ENCODE measurements at places on chromosomes 2 and 18.

- no peaks in the 10 kb centered on the region for H3K4me1 ChIP-seq
- H3K4me3 ChIP-seq, result no peak overlapping the region
- H3K36me3 ChIP-seq, result no peaks in the 10 kb centered on the region
- DNase-seq, result peak; percentile 9
- H3K27me3 ChIP-seq, result peaks cover 49% of the 10 kb centered on the region
- H3K27ac ChIP-seq, result no peak overlapping the region
Measured at GRCh38 chr2:98175811-98176210, 88.8 kb downstream of the VWA3B start.

DNA sequence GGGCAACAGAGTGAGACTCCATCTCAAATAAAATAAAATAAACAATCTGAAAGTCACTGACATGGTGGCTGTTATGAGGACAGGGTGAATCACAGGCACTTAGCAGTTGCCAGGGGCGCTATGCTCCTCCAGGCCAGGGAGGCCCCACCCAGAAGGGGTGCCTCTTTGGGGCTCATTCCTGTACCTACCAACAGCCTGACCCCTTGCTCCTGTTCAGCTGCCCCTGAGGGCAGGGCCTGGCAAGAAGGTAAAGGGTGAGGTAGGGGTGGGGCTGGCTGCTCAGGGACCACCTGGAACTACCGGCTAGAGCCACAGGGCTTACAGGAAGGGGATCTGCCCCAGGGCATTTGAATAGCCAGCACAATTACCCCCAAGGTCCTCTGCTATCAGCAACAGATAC, 60.3 kb downstream of the INPP5D start:
- H3K4me3 ChIP-seq, result no peak overlapping the region
- no peak for DNase-seq
- H3K27ac ChIP-seq, result no peak overlapping the region
- H3K4me1 ChIP-seq, result peaks cover 41% of the 10 kb centered on the region
- peaks cover 20% of the 10 kb centered on the region for H3K36me3 ChIP-seq
- no peaks in the 10 kb centered on the region for H3K27me3 ChIP-seq

DNA sequence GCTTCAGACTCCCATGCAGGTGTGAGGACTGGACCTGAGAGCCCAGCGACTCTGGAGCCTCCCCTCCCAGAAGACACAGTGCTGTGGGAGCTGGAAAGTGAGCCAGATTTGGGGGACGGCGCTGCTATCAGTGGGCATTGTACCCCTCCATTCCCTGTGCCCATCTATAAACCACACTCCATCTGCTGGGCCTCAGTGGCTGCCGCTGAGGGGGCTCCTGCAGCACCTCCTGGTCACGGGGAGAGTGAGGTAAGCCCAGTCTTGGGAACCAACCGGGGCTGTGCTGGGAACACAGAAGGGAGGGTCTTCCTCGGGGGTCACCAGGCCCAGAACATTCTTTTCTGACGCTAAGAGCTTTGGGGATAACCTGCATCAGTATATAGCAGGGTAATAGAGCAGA, 9.5 kb downstream of the PSD4 start:
- peaks cover 60% of the 10 kb centered on the region for H3K36me3 ChIP-seq
- peaks cover 83% of the 10 kb centered on the region for H3K4me1 ChIP-seq
- no peak overlapping the region for H3K4me3 ChIP-seq
- H3K27me3 ChIP-seq, result no peaks in the 10 kb centered on the region
- no peak for DNase-seq

DNA sequence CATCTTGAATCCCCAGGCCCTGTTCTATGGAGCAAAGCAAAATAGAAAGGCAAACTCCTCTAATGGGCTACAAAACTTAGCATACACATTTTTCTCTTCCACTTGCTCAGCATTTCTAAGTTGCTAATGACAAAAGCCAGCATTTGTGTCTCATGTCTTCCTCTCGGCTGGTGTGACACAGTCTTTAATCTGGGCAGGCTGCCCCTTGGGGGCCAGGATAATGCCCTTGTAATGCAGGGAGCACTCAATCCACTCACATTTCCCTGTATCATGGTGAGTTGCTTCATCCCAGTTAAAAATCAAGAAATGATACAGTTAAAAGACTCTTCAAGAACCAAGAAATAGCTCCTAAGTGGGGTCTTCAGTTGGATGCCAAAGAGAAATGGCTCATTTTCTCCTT, 109.1 kb upstream of the FBXO11 start:
- no peak for DNase-seq
- H3K36me3 ChIP-seq, result no peaks in the 10 kb centered on the region
- H3K27ac ChIP-seq, result no peak overlapping the region
- no peak overlapping the region for H3K4me3 ChIP-seq
- peaks cover 3% of the 10 kb centered on the region for H3K27me3 ChIP-seq

- H3K4me3 ChIP-seq, result no peak overlapping the region
- no peaks in the 10 kb centered on the region for H3K27me3 ChIP-seq
- H3K36me3 ChIP-seq, result no peaks in the 10 kb centered on the region
- H3K4me1 ChIP-seq, result no peaks in the 10 kb centered on the region
- DNase-seq, result no peak
- H3K27ac ChIP-seq, result no peak overlapping the region
Measured at GRCh38 chr2:224596289-224596688, 11.1 kb upstream of the CUL3 start.

DNA sequence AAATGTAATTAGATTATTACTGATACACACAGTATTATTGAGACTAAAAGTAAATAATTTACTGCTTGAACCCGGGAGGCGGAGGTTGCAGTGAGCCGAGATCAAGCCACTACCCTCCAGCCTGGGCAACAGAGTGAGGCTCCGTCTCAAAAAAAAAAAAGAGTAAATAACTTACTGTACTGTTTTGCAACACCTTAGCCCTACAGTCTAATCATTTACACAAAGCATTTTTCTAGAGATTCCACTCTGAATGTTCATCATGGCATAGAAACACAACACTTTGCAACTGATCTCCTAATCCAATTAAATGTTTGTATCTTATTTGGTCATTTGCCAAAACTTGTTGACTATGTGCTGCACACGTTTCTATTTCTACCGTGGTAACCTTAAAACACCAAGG, 23.4 kb upstream of the RMP24 start:
- H3K36me3 ChIP-seq, result no peaks in the 10 kb centered on the region
- no peak for DNase-seq
- H3K27ac ChIP-seq, result no peak overlapping the region
- H3K4me1 ChIP-seq, result peaks cover 7% of the 10 kb centered on the region
- H3K27me3 ChIP-seq, result peaks cover 19% of the 10 kb centered on the region
- H3K4me3 ChIP-seq, result no peak overlapping the region

GRCh38 chr2:24521975-24522639, 31.1 kb downstream of the NCOA1 start:
- H3K27me3 ChIP-seq, result no peaks in the 10 kb centered on the region
- H3K4me1 ChIP-seq, result peaks cover 55% of the 10 kb centered on the region
- no peak for DNase-seq
- H3K4me3 ChIP-seq, result peak overlapping the region; percentile 3

GRCh38 chr18:51563396-51563795, 365.9 kb upstream of the MEX3C start:
- DNase-seq, result no peak
- H3K4me1 ChIP-seq, result no peaks in the 10 kb centered on the region
- H3K27me3 ChIP-seq, result peaks cover 5% of the 10 kb centered on the region
- no peak overlapping the region for H3K27ac ChIP-seq

- no peak for DNase-seq
- H3K4me3 ChIP-seq, result no peak overlapping the region
Measured at GRCh38 chr18:74604774-74605173, 7.1 kb downstream of the ZNF407 start.

DNA sequence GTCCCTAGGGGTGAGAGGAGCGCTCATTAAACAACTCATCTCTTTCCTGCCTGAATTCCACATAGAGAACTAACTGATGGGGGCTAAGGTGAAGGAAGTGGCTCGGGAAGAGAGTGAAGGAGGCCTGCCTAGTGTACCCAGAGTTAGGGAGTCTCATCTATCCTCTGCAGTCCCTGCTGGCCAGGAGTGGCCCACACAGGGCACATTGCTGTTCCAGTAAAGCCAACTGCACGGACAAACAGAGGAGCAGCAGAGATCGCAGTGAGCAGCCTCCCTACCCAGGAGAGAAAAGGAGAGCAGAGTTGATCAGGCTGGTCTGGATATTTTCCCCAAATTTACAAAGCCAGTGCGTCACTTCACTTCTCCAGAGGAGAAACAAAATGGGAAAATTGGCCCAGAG, 16.9 kb upstream of the FN1 start:
- no peak overlapping the region for H3K4me3 ChIP-seq
- no peak for DNase-seq
- no peak overlapping the region for H3K27ac ChIP-seq
- H3K36me3 ChIP-seq, result no peaks in the 10 kb centered on the region
- H3K4me1 ChIP-seq, result no peaks in the 10 kb centered on the region

GRCh38 chr2:67281101-67281500, 116.0 kb upstream of the ETAA1 start:
- H3K4me1 ChIP-seq, result no peaks in the 10 kb centered on the region
- no peaks in the 10 kb centered on the region for H3K36me3 ChIP-seq
- DNase-seq, result no peak
- H3K4me3 ChIP-seq, result no peak overlapping the region

DNA sequence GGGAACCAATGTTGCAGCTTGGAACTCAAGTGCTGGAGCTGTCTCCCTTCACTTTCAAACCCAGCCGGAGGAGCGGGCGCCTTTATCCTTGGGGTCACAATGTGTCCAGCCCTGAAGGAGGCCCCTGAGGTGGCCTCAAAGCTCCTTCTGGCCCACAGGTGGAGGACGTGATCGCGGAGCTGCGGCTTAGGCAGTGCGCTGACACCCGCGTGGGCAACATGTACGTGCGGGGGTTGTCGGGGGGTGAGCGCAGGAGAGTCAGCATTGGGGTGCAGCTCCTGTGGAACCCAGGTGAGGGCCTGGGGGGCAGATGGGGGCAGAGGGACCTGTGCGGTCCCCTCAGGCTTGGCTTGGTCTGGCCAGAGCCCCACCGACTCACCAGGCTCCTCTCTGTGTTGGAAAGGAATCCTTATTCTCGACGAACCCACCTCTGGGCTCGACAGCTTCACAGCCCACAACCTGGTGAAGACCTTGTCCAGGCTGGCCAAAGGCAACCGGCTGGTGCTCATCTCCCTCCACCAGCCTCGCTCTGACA, 13.5 kb downstream of the ABCG8 start:
- H3K36me3 ChIP-seq, result no peaks in the 10 kb centered on the region
- no peak overlapping the region for H3K4me3 ChIP-seq
- no peaks in the 10 kb centered on the region for H3K4me1 ChIP-seq
- no peak for DNase-seq
- H3K27me3 ChIP-seq, result peaks cover 19% of the 10 kb centered on the region

DNA sequence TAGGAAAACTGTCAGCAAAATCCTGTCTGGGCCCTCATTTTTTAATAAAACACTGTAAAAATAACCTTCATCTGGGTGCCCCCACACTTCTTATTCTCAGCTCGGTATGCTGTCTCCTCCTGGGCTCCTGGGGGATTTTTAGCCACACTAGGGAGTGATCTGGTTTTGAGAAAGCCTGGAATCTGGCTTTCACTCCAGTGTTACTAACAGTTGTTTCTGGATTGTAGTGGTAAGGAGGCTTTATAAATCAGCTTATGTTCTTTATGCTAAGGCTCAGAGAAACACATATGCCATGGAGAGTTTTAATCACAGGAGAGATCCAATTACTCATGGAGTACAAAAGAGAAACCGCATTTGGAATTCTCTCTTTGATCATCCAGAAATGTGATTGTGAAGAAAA, 744.3 kb upstream of the SOX11 start:
- no peak overlapping the region for H3K4me3 ChIP-seq
- no peak for DNase-seq
- H3K36me3 ChIP-seq, result no peaks in the 10 kb centered on the region
- H3K4me1 ChIP-seq, result no peaks in the 10 kb centered on the region

- no peaks in the 10 kb centered on the region for H3K36me3 ChIP-seq
- H3K27ac ChIP-seq, result no peak overlapping the region
- DNase-seq, result no peak
- H3K4me1 ChIP-seq, result peaks cover 6% of the 10 kb centered on the region
- peaks cover 7% of the 10 kb centered on the region for H3K27me3 ChIP-seq
- no peak overlapping the region for H3K4me3 ChIP-seq
Measured at GRCh38 chr2:26887151-26887550, 39.2 kb downstream of the DPYSL5 start.

- no peak overlapping the region for H3K4me3 ChIP-seq
- DNase-seq, result no peak
- no peaks in the 10 kb centered on the region for H3K4me1 ChIP-seq
- no peaks in the 10 kb centered on the region for H3K36me3 ChIP-seq
Measured at GRCh38 chr18:52670896-52671295, 330.9 kb downstream of the DCC start.

DNA sequence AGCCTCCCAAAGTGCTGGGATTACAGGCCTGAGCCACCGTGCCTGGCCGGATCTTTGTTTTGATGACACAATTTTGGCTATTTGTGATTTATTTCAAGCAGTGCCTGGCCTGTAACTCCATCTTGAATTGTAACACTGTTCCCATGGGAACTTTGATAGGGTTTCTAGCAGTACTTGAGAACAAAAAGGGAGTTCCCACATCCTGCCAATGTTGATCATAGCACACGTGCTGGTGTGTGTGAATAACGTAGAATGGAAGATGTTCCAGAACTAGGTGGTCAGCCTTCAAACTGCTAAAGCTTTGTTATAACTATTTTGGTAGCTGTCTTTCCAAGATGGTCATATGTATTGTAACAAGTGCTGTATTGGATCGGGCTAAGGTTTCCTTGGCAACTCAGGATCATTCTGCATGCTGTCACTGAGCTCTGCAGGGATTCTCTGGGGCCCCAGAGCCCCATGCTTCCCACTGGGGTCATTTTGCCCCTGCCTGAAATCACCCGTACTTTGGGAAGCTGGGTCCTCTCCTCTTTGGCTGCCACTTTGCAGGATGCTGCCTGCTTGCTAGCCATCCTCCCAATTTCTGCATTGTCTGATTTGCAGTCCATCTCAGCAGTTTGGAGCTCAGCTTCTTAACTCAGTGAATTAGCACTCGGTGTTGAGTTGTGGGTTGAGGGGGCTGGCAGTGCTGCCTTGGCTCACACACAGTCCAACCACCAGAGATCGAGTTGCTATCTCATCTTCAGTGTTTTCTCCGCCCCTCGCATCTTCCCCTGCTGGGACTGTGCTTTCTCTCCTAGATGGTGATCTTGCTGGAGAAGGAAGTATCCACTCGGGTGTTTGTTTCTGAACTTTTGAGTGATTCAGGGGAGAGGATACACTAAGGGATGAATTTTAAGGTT, 26.8 kb downstream of the SH3RF3 start:
- no peaks in the 10 kb centered on the region for H3K27me3 ChIP-seq
- H3K27ac ChIP-seq, result no peak overlapping the region
- peaks cover 18% of the 10 kb centered on the region for H3K4me1 ChIP-seq

DNA sequence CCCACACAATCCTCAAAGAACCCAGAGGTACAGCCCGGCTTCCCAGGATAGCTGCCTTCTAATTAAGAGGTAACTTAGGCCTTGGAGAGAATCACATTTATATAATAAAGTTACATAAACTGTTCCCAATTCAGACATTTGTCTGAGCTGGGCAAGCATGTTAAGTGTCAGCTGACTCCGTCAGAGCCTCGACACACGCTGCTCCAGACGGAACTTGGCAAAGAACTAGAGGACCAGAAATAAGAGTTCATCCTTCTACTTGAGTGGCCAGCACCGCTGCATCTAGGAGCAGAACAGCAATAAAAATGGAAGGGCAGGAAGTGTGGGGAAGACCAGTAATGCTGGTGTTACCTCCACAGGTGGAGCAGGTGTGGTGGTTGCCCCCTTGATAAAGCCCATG, 80.5 kb downstream of the MYO5B start:
- DNase-seq, result no peak
- no peak overlapping the region for H3K4me3 ChIP-seq
- no peak overlapping the region for H3K27ac ChIP-seq
- H3K36me3 ChIP-seq, result no peaks in the 10 kb centered on the region
- H3K4me1 ChIP-seq, result no peaks in the 10 kb centered on the region

Data from activated naive CD8-positive, alpha-beta T cell treated with anti-CD3 and anti-CD28 coated beads, Interleukin-2, amount 50 U/mL, for 24 hours (primary cell).